Sigmoid colon (tissue), 7 donors: ENCODE measurements at places on chromosomes 3 and 15.

- no peak for DNase-seq
These were observed 142.9 kb upstream of the BFSP2 start for GRCh38 chr3:133256787-133257483.

- no peak for DNase-seq
These were observed 266.4 kb upstream of the GOLIM4 start for GRCh38 chr3:168362156-168362555.

GRCh38 chr3:3802046-3802445 is 2.8 kb downstream of the LRRN1 start:
- DNase-seq: no peak

GRCh38 chr3:183533412-183534132 is 21.9 kb downstream of the KLHL6 start:
- no peak for DNase-seq

DNA sequence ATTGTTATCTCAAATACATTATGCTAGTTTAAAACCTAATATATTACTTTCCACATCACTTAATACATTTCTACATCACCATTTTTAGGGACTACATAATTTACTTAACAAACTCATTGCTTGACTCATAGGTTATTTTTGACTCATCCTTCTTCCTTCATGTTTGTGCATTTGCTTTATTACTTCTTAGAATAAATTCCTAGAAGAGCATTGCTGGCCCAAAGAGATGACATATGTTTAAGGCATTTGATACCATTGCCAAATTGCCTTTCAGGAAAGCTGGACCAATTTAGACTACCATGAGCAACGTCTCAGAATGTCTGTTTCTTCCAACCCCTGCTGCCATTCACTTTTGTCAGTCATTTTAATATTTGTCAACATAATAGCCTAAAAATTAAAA is 905.8 kb downstream of the IGSF11 start:
- DNase-seq: no peak

GRCh38 chr3:53200501-53201498 is 39.8 kb downstream of the PRKCD start:
- DNase-seq: no peak

DNA sequence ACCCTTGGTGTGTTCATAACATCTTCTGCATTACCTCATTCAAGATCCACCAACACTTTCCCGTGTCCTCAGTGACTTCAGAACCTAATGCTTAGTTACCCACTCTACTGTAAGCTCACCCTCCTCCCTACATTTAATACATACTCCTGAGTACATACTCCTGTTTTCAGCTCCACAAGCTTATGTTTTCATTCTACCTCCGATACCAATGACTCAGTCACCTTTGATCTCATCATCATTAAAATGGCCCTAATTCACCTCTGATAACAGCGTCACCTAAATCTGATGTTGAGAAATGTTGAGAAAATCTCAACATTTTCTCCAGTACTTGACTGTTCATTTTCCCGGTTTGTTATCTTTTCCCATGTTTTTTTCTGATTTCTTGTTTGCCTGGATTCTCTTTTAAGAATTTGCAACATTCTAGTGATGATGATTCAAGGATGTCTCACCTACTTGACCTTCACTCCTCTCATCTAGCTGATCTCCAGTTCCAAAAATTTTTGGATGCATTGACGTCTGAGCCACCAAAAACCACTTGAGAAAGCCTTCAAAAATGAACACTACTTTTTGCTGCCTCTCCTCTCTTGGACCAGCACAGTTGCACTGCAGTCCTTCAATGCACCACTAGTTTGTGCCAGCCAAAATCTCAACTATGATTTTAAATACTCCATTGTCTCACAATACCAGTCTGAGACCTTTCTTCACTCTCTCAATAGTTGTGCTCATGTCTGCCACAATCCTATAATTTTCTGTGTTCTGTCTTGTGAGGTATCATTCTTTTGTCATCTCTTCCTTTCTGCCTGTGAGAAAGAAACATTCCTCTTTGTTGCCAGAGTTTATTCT is 220.7 kb upstream of the SEMA6D start:
- DNase-seq: no peak

- no peak for DNase-seq
These were observed 692.8 kb downstream of the AGBL1 start for GRCh38 chr15:86772369-86773059.

- no peak for DNase-seq
These were observed 37.8 kb upstream of the USP3 start for GRCh38 chr15:63466378-63467192.

DNA sequence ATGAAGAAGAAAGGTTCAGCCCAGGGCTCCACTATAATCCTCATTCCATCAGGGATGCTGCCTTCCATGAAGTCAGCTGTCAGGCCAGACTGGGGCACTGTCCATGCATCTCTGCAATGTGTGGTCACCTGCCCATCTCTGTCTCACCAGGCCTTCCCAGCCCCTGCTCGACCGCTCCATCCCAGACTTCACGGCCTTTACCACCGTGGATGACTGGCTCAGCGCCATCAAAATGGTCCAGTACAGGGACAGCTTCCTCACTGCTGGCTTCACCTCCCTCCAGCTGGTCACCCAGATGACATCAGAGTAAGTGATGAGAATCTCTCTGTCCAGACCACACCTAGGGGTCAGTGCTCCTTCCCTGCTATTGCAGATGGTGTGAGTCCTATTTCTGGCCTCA is 454.1 kb downstream of the EPHB1 start:
- DNase-seq: no peak

DNA sequence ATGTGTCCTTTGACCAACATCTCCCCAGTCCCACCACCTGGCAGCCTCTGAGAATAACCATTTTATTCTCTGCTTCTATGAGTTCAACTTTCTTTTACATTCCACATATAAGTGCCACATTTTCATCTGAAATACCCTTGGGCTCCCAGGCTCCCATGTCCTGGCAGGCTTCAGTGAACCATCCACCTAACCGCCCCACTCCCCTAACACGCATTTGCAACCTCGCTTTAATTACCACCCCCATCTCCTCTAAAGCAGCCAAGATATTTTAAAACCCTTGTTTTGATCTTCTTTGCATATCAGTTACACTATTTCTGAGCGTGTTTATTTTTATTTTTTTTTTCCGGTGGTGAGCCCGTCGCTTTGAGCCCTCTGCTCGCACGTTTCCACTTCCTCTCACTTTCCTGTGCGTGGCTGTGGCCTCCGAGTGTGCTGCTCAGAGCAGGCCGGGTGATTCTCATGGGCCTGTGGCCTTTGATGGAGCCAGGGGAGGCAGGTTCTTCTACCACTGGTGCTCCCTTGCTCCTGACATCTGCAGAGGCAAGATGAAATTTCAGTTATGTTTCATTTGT is 195.4 kb upstream of the LPP start:
- DNase-seq: no peak

- DNase-seq: peak; percentile 29
These were observed 78.2 kb downstream of the SMAD3 start for GRCh38 chr15:67143646-67144045.

DNA sequence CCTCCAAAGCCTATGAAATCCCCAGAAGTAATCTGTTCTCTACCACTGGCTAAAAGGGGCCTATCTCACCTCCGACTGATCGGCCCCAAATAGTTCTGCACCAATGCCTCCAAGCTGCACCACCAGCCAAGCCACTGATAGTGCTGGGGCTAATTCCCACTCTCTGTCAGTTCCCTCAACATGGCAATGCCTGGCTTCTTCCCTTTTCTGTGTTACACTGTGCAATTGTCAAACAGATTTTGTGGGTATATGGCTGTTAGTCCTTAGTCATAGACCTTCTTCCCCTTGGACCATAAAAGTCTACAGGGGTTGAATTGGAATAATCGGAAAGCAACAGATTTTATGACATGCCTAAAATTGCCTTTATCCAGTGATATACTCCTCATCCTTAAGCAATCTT is 9.3 kb upstream of the UBE2E2 start:
- no peak for DNase-seq

DNA sequence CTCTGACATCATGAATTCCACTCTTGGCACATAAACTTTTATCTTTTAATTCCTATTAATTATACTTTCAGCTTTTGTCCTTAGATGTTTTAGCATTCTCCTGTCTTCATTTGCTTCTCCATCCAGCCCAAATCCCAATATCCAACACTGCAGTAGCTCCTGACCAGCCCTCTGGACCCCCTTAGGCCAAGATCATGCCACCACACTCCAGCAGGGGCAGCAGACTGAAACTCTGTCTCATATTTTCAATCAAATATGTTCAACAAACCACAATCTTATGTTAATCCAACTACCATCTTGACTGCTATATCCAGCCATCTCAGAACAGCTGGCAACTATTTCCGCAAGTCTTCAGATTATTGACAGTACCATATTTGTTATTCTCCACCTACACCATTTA is 315.8 kb upstream of the ROBO2 start:
- no peak for DNase-seq

GRCh38 chr15:35874260-35874905 is 328.4 kb upstream of the DPH6 start:
- DNase-seq: no peak

- DNase-seq: no peak
These were observed 216.1 kb downstream of the MTHFS start for GRCh38 chr15:79680720-79681119.

- DNase-seq: no peak
These were observed 77.0 kb upstream of the UMPS start for GRCh38 chr3:124653071-124653796.

DNA sequence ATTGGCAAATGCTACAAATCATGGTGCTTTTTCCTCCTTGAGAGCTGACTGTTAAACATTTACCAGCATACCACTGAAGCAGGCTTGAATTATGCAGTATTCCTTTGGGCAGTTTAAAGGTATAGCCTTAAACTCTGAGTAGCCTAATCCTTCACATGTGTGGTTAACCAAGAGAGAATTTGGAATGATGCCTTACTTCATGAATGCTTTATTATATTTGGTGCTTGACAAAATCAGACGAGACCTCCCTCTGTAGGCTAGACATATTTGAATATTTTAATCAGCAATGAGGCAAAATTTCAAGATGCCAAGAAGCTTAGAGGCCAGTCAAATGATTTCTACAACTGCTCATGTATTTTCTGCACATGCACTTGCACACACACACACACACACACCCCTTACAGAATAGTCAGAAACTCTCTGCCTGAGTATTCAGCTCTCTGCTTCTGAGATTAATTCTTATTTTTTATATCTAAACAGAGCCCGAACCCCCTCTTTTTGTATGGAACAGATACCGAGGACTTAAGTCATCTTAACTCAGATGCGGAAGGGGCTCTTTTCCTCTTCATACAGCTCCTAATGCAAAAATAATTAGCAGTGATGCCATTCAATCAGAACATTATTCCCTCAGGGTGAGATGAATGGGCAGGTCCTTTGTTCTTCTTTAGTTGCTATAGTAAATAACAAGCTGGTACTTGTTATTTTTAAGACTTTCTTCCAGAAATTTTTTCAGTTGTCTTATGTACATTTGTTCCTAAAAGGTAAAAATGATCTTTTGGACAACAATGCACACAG is 195.5 kb upstream of the TMC3 start:
- no peak for DNase-seq

DNA sequence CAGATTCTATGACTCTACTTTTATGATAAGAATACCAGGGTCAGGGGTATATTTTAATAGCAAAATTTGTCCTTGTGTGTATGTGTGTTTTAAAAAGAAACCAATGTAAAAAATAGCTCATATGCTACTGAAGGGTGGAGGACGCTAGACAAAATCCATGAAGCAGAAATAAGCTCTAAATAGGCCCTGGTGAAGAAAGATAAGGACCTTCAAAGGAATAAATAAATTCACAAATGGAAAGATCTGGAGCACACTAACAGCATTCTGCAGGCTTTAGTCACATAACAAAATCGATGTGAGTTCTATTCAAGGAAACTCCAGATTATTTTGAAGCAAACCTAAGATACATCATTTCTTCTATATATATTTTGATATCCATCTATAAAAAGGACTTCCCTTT is 27.2 kb upstream of the ATP11B start:
- no peak for DNase-seq

DNA sequence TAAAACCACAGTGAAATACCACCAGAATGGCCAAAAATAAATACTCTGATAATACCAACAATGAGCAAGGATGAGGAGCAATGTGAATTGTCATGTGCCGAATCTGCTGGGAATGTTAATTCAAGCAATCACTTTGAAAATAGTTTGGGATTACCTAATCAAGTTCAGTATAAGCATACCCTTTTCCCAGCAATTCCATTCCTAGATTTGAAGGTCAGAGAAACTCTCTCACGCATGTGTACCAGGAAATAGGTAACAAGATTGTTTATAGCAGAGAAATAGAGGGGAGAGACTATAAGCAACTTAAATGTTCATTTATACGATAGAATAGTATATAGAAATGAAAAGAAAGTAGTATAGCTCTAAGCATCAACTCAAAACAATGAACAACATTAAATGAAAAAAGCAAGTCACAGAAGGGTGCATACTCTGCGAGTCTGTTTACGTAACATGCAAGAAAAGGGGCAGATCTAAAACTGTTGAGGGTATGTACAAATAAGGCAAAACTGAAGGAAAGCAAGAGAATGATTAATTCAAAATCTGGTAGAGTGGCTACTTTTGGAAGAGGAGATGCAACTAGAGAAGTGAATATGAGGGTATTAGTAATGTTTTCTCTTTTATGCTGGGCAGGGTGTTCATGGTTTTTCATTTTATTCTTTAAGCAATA is 27.4 kb downstream of the TMOD3 start:
- no peak for DNase-seq
